Activated T-helper 1 cell treated with anti-CD3 and anti-CD28 coated beads, Interleukin-12 subunit alpha, Interleukin-12 subunit beta, Interleukin-2, Interleukin-4 antibody, amounts not matched to agents 30 ng/mL and 10 ng/mL and 1 ng/mL, durations not matched to agents 14 hours and 24 hours and 36 hours (primary cell): ENCODE measurements at places on chromosomes 12 and 14. TPM values are rescaled to one million over a fixed set of nuclear protein-coding genes. Genes with fewer than 3 reads are reported as not detected.

HECTD4 gene
- total RNA-seq: 32.3 and 36.9 TPM in 2 replicates

DNA sequence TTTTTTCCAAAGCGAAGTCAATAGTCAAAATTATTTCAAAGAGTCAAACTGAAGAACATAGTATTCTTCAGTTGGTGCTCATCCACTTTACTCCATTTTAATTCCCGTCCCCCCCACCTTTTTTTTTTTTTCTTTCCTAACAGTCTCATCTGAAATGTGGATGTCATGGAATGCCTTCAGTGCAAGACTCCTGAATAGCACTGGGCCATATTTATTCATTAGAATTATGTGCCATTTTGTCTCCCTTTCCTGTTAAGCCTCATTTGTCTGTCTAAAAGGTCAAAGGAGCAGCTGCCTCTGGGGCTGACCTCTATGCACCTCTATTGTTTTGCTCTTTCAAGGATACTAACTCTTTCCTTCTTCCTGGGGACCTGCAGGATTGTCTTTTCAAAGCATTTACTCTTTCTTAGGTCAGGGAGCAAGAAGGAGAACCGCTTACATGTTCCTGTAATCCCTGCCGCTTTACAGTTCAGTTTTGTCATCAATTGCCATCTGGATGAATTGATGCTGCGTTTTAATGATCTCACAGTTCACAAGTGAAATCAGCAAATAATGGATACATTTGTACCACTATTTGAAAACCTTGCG lies 310.6 kb downstream of the NPAS3 start:
- no peak for DNase-seq

TAS2R43 gene
- 0.76 and 2.0 TPM in 2 replicates for total RNA-seq

TPH2 gene
- total RNA-seq: not detected in 2 replicates

- DNase-seq: no peak
Measured at GRCh38 chr14:71970272-71970671, 38.0 kb downstream of the RGS6 start.
